Temporal lobe (tissue), 4 donors: ENCODE measurements at places on chromosomes 11 and 22. TPM values are rescaled to one million over a fixed set of nuclear protein-coding genes. Genes with fewer than 3 reads are reported as not detected.

KLHL35 gene
- 16.0 TPM for total RNA-seq

RCE1 gene
- total RNA-seq = 13.8 TPM

VSIG2 gene
- total RNA-seq = 0.49 TPM

BIRC3 gene
- 0.74 TPM for total RNA-seq

FAM181B gene
- total RNA-seq = 10.3 TPM

P2RY2 gene
- not detected for total RNA-seq

KCNK4 gene
- total RNA-seq = 1.5 TPM

GRIK4 gene
- total RNA-seq = 4.4 TPM

MS4A3 gene
- total RNA-seq = 0.98 TPM

PHF21B gene
- 6.1 TPM for total RNA-seq

PTPRCAP gene
- not detected for total RNA-seq

SMC1B gene
- total RNA-seq = not detected

NEFH gene
- 0.49 TPM for total RNA-seq

NCF4 gene
- total RNA-seq = 0.74 TPM

RASD2 gene
- 1.7 TPM for total RNA-seq

CARNS1 gene
- total RNA-seq = 0.25 TPM

ASCC2 gene
- total RNA-seq = 12.3 TPM

CCDC88B gene
- 0.98 TPM for total RNA-seq

LGR4 gene
- total RNA-seq = 17.5 TPM

MRGPRX3 gene
- total RNA-seq = 0.25 TPM

BRSK2 gene
- total RNA-seq = 31.7 TPM

LRRC56 gene
- total RNA-seq = 0.98 TPM

YPEL4 gene
- 3.7 TPM for total RNA-seq

MUC15 gene
- not detected for total RNA-seq

DMC1 gene
- total RNA-seq = 3.4 TPM

MMP13 gene
- 0.25 TPM for total RNA-seq

TBC1D22A gene
- total RNA-seq = 4.7 TPM

PRAME gene
- not detected for total RNA-seq

NLRP14 gene
- total RNA-seq = 0.49 TPM

IRAG1 gene
- total RNA-seq = 0.98 TPM

TRIM48 gene
- total RNA-seq = not detected

SHANK2 gene
- 41.6 TPM for total RNA-seq

SLC6A5 gene
- total RNA-seq = under 0.01 TPM

DDI1 gene
- not detected for total RNA-seq

PTDSS2 gene
- 18.2 TPM for total RNA-seq

SYT8 gene
- not detected for total RNA-seq

C11orf52 gene
- total RNA-seq = not detected

ATM gene
- total RNA-seq = 102 TPM

CRACR2B gene
- under 0.01 TPM for total RNA-seq

AMPD3 gene
- 0.98 TPM for total RNA-seq

APOA4 gene
- total RNA-seq = not detected

PACS1 gene
- total RNA-seq = 60.2 TPM
